ENCODE measurements at places on chromosomes 12 and 14.

DNA sequence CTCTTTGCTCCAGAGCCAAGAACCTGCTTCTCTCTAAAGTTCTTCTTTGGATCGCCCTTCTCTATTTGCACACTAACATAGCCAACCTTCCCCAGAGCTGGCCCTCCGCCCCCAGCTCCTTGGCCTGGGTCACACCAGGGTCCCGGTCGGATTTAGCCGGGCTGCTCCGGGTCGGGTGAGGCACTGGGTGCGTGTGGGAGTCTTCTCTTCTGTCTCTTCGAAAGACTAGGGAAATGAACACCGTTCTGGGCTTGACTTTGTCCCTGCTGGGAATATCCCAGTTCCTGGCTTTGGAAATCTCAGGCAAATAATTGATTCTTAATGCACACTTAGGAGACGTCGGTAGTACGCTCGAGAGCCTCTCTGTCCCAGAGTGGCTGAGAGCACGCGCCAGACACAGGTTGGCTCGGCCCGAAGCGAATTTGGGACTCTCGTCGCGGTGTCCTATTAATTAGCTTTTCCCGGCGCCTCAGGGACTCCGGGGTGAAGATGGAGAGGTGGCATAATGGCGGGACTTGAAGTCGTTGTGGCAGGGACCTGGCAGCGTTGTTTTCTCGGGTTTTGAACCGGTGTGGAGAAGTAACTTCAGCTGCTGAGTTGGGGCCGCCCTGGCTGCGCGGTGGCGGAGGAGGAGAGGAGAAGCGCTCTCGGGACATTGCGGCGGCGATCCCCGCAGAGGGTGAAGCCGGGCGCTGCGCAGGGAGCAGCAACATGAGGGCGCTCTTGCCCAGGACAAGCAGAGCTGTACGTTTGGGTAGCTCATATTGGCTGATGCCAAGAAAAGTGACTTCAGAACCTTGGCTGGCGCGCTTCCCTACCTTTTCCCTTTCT, 7.5 kb downstream of the FOXG1 start:
- DNase-seq = no peak

GRCh38 chr12:31267966-31268365, 58.0 kb downstream of the SINHCAF start:
- DNase-seq = no peak

- no peak for DNase-seq
Measured at GRCh38 chr14:36238666-36239363, 62.3 kb upstream of the PTCSC3 start.

DNA sequence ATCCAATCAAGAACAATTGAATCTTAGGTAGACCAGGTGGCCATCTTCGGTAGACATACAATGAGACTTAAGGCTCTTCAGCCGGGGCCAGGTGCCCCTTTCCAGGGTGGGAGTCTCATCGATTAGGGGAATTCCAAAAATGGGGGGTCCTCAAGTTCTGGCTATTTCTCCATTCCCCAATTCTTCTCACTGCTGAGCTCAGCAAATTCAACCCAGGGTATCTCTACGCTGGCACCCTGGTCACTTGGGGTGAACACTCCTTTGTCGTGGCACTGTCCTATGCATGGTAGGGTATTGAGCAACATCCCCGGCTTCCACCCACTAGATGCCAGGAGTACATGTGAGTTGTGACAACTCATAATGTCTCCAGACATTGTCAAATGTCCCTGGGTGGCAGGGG, 34.9 kb upstream of the FBXO21 start:
- DNase-seq = no peak

Measured in small intestine (tissue), 16 donors.